ENCODE measurements at places on chromosomes 6 and 20.

GRCh38 chr20:51461306-51461705, 81.2 kb downstream of the NFATC2 start:
- DNase-seq, result no peak

GRCh38 chr6:22906091-22906549, 336.8 kb downstream of the HDGFL1 start:
- no peak for DNase-seq

DNA sequence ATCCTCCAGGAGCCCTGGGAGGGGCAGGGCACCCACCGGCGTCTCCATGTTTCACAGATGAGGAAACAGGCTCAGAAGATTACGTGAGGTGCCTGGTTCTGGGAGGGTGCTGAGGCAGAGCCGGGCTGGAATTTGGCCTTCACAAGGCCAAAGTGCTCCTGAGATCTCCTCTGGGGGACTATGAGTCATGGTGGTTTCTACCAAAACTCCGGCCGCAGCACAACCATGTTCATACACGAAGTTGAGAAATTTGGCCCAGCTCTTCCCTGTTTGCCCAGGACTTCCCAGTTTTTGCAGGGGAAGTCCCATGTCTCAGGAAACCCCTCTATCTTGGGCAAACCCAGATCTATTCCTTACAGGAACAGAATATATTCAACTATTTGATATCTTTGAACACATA, 172.9 kb upstream of the CDYL start:
- DNase-seq, result no peak

DNA sequence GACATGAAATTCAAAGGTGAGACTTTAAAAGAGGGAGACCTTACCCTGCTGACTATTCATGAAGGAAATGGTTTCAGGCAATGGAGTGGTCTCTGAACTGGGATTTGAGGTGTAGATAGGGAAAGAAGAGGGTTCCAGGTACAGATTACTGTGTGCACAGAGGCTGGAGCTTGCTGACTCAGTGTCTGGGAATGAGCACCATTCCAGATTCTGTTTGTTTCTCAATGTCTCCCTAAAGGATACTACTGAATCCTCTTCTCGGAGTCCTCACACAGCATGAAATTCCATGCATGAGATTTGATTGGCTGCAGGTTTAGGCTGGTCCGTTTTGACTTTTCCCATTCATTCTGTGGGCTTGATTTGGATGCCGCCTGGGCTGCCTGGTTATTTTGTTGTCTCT, 49.0 kb downstream of the PPP1R14C start:
- DNase-seq, result no peak

- DNase-seq, result no peak
Observed at GRCh38 chr20:54056762-54057639, 13.4 kb downstream of the BCAS1 start.
